Activated CD4-positive, alpha-beta memory T cell treated with anti-CD3 and anti-CD28 coated beads, Interleukin-2, amount 10 ng/mL, durations not matched to agents 7 days and 5 days (primary cell): ENCODE measurements at places on chromosomes 3 and 15. TPM values are rescaled to one million over a fixed set of nuclear protein-coding genes. Genes with fewer than 3 reads are reported as not detected.

The MUC20 gene
- 1.2 TPM for total RNA-seq

The PATL2 gene
- 36.3 TPM for total RNA-seq

The FGF12 gene
- not detected for total RNA-seq

The PLIN1 gene
- 0.08 TPM for total RNA-seq

The CCR3 gene
- 1.2 TPM for total RNA-seq

The RASL12 gene
- not detected for total RNA-seq

The B3GNT5 gene
- 0.60 TPM for total RNA-seq

The PODXL2 gene
- total RNA-seq: 0.95 TPM

The EID1 gene
- total RNA-seq: 102 TPM

The DCBLD2 gene
- 1.4 TPM for total RNA-seq

The ABHD10 gene
- 40.4 TPM for total RNA-seq

The PTPRG gene
- 0.15 TPM for total RNA-seq

The SCN11A gene
- not detected for total RNA-seq

The TM6SF1 gene
- total RNA-seq: 22.0 TPM

The STRA6 gene
- not detected for total RNA-seq

The ARHGAP31 gene
- total RNA-seq: 3.7 TPM

The SQOR gene
- 142 TPM for total RNA-seq

The ADGRG7 gene
- not detected for total RNA-seq

The OR5K1 gene
- total RNA-seq: not detected

The CYP8B1 gene
- not detected for total RNA-seq

The PRICKLE2 gene
- not detected for total RNA-seq

The SLC9C1 gene
- total RNA-seq: not detected

The COL6A6 gene
- total RNA-seq: not detected

The XPC gene
- 34.8 TPM for total RNA-seq

The MITF gene
- not detected for total RNA-seq

The AADACL2 gene
- total RNA-seq: not detected
